ENCODE measurements at places on chromosomes 12 and 14. TPM values are rescaled to one million over a fixed set of nuclear protein-coding genes. Genes with fewer than 3 reads are reported as not detected.

TC2N gene
- 215 TPM for total RNA-seq

DNA sequence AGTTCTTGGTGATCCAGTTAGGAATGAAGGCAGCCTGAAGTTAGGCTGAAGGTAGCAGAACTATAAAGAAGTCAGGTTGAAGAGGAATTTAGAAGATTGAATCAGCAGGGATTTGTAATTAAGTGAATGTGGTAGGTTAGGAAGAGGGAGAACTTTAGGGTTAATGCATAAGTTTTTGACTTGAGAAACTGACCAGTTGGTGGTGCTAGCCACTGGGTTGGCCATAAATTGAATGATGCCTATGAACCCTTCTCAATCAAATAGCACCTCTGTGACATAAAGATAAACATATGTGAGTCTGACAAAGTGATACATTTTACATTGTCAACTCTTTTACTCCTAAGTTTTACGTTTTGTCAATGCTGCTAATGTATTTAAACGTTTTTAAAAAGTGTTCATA lies 290.6 kb upstream of the NAV3 start:
- no peaks in the 10 kb centered on the region for H3K36me3 ChIP-seq
- DNase-seq = no peak
- H3K4me3 ChIP-seq = no peak overlapping the region
- no peaks in the 10 kb centered on the region for H3K27me3 ChIP-seq
- no peaks in the 10 kb centered on the region for H3K4me1 ChIP-seq

NEMF gene
- total RNA-seq = 17.6 TPM

DNA sequence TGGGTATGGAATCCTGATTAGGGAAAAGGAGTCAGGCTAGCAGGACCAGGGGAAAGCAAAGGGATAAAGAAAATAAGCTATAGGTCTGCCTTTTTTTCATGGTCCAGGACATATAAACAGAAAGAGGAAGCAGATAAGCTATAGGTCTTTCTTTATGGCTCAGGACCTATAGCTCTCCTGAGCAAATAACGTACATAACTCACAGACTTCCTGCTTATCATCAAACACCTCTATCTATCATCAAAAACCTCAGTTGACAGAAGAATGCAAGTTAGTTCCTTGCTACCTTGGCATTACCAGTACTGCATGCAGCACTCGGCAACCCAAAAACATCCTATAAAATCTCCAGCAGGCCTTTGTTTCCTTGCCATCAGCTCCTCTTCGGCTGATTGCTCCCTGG lies 238.7 kb upstream of the OR4E1 start:
- H3K4me1 ChIP-seq = no peaks in the 10 kb centered on the region
- H3K27me3 ChIP-seq = no peaks in the 10 kb centered on the region
- no peaks in the 10 kb centered on the region for H3K36me3 ChIP-seq
- no peak overlapping the region for H3K27ac ChIP-seq
- H3K4me3 ChIP-seq = no peak overlapping the region

GRCh38 chr12:48956279-48957140 lies 777 bp downstream of the ARF3 start:
- no peaks in the 10 kb centered on the region for H3K36me3 ChIP-seq
- peak overlapping the region; percentile 97 for H3K4me3 ChIP-seq
- peak; percentile 63 for DNase-seq
- no peaks in the 10 kb centered on the region for H3K4me1 ChIP-seq

- H3K4me3 ChIP-seq = no peak overlapping the region
- no peaks in the 10 kb centered on the region for H3K36me3 ChIP-seq
- H3K27ac ChIP-seq = no peak overlapping the region
- no peak for DNase-seq
- H3K4me1 ChIP-seq = peaks cover 1% of the 10 kb centered on the region
- no peaks in the 10 kb centered on the region for H3K27me3 ChIP-seq
These were observed 65.0 kb downstream of the CDK17 start for GRCh38 chr12:96335270-96335669.

DNA sequence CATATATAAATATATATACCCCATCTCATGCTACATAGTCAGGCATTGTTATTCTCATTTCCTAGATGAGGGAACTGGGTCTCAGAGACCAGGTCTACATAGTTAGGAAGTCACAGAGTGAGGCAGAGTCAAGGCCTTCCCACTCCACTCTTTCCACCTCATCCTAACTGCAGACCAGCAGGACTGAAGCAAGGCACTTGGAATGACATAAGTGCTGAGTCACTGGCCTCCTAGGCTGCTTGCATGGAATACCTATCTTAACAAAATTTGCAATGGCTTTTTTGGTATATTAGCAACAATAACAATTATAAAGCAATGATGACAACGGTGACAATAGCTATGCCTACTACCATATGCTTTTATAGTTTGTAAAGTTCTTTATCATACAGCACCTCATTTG lies 5.4 kb upstream of the ANO4 start:
- no peak overlapping the region for H3K4me3 ChIP-seq
- H3K27ac ChIP-seq = no peak overlapping the region
- no peaks in the 10 kb centered on the region for H3K36me3 ChIP-seq
- no peak for DNase-seq
- no peaks in the 10 kb centered on the region for H3K27me3 ChIP-seq

GRCh38 chr12:39647383-39647782 lies 27.8 kb upstream of the ABCD2 start:
- H3K4me3 ChIP-seq = no peak overlapping the region
- no peak for DNase-seq
- peaks cover 3% of the 10 kb centered on the region for H3K27me3 ChIP-seq
- no peaks in the 10 kb centered on the region for H3K4me1 ChIP-seq
- no peaks in the 10 kb centered on the region for H3K36me3 ChIP-seq

- H3K27me3 ChIP-seq = no peaks in the 10 kb centered on the region
- no peaks in the 10 kb centered on the region for H3K4me1 ChIP-seq
These were observed 129.9 kb upstream of the GRIN2B start for GRCh38 chr12:14111230-14111865.

RPL10L gene
- not detected for total RNA-seq

CCDC88C gene
- 12.4 TPM for total RNA-seq

TAS2R19 gene
- 0.87 TPM for total RNA-seq

PLCZ1 gene
- not detected for total RNA-seq

GRCh38 chr12:67441736-67442346 lies 172.7 kb downstream of the CAND1 start:
- no peaks in the 10 kb centered on the region for H3K27me3 ChIP-seq
- H3K4me3 ChIP-seq = peak overlapping the region; percentile 12
- peaks cover 7% of the 10 kb centered on the region for H3K4me1 ChIP-seq
- no peaks in the 10 kb centered on the region for H3K36me3 ChIP-seq
- no peak overlapping the region for H3K27ac ChIP-seq

TGM1 gene
- 1.2 TPM for total RNA-seq

ADSS1 gene
- 5.7 TPM for total RNA-seq

DNA sequence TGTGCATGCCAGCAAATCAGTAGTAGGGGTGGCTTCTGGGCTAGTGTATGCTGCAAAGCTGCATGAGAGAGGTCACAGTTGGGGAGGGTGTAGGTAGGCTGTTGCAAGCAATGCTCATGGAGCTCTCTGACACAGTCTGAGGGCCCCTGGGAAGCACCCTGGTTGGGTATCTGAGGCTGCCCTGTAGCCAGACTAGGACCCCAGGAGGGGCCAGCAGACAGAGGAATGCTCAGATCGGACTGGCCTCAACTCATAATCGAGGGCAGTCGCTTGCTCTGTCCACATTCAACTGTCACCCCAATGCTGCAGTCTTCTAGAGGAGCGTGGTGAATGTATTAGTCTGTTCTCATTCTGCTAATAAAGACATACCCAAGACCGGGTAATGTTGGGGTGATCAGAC lies 204.0 kb upstream of the ALG10 start:
- no peaks in the 10 kb centered on the region for H3K4me1 ChIP-seq
- H3K27me3 ChIP-seq = no peaks in the 10 kb centered on the region
- no peak for DNase-seq
- no peak overlapping the region for H3K27ac ChIP-seq
- no peaks in the 10 kb centered on the region for H3K36me3 ChIP-seq

DNA sequence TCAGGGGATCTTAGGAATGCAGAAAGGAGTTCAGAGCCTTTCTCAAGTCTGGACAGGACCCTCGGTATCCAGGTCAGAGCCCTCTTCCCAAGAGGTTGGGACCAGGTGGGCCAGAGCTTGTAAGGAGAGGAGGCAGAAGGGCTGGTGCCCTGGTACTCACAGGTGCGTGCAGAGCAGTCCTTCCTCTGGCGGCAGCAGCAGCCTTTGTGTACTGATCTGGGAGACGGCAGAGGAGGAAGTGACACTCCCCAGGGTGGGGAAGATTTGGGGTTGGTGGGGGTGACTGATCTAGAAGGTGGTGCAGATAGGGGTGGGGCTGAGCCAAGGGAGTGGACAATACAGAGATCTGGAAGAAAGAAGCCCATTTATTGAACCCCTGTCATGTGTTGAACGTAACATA lies at the start of gene ITGB7:
ITGB7 (minus strand) TSS at position 210 of the 400 bp plus-strand sequence. CDS start 6,808 bp downstream, outside the sequence.
- no peak for DNase-seq
- no peak within 1 kb of the TSS for H3K4me3 ChIP-seq
- H3K27ac ChIP-seq = no peak within 1 kb of the TSS
- H3K27me3 ChIP-seq = no peaks in the 10 kb centered on the region
- no peaks in the 10 kb centered on the region for H3K4me1 ChIP-seq

RAD9B gene
- total RNA-seq = 0.16 TPM

GLIPR1L1 gene
- total RNA-seq = not detected

CSRP2 gene
- 8.7 TPM for total RNA-seq

Measured in pancreas (tissue), 10 donors.